Stimulated activated CD4-positive, alpha-beta T cell treated with anti-CD3 and anti-CD28 coated beads, Interleukin-15, amount 100 ng/mL, for 24 hours (primary cell): ENCODE measurements at places on chromosomes 4 and X.

DNA sequence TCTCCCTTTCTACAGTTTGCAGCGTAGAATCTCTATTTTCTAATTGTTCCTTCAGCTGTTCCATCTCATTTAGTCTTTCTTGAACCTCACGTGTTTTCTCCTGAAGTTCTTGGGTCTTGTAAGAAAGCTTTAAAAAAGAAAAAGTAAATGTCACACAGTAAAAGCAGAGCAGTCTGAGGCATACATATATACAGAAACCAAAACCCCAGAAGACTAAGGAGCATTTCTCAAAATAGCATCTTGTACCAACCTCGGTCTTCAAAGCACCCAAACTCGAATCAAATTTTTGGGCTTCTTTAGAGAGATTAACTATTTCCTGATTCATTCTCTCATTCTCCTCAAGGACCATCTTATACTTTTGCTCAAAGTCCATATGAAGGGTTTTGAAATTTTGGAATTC, 39.4 kb downstream of the CENPE start:
- DNase-seq = no peak

- DNase-seq = no peak
Observed at GRCh38 chrX:123013141-123013540, 170.9 kb upstream of the GRIA3 start.

DNA sequence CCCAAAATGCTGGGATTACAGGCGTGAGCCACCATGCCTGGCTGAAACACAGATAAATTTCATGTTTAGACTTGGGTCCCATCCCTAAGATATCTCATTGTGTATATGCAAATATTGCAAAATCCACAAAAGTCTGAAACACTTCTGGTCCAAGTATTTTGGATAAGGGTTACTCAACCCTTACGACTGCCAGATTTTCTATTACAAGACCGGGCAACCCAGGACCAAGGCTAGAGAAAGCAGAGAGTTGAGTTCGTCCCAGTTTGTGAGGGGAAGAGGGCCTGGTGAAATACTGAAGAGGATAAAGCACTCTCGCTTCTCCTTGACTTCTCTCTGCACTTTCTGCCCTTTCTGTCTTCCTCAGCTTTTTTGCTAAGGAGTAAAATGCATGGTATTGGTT, 34.5 kb downstream of the ZFX start:
- DNase-seq = no peak

- no peak for DNase-seq
Observed at GRCh38 chrX:46204721-46205422, 340.3 kb downstream of the ZNF674 start.
